ENCODE measurements at places on chromosomes 11 and 22.

DNA sequence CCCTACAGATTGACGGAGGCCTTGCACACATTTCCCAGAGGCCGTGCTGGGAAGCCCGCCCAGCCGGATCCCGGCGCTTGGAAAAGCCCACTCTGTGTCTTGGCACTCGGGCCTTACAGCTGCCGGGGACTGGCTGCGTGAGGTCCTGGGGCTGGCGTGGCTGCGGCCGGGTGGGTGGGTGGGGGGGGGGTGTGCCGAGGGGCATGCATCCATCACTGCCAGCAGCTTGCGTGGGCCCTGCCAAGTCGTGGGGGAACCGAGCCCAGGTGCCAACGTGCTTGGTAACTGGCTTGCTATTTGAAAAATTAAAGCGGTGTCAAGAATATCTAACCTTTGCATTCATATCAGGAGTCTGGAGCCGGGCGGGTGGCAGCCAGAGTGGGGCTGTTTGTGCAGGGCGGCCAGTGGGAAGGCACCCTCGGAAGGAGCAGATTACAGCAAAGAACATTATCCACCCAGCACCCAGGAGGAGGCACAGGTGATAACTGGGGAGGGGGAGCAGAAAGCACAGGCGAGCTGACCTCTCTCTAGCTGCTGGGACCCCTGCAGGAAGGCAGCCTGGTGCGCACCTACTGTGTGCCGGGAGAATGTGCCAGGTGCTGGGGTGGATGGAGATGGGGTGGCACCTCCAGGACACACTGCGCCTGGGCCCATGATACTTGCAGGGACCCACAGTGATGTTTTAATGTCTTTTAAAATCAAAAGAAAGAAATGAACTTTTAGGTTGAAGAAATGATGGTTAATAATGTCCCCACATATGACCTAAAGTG is 28.5 kb upstream of the SMIM38 start:
- no peak for DNase-seq

- DNase-seq, result no peak
Measured at GRCh38 chr11:126519764-126520734, 164.6 kb downstream of the ST3GAL4 start.

- no peak for DNase-seq
Measured at GRCh38 chr22:43423046-43423445, 11.2 kb downstream of the MPPED1 start.

GRCh38 chr11:120749395-120749794 is 237.8 kb downstream of the GRIK4 start:
- DNase-seq, result no peak

DNA sequence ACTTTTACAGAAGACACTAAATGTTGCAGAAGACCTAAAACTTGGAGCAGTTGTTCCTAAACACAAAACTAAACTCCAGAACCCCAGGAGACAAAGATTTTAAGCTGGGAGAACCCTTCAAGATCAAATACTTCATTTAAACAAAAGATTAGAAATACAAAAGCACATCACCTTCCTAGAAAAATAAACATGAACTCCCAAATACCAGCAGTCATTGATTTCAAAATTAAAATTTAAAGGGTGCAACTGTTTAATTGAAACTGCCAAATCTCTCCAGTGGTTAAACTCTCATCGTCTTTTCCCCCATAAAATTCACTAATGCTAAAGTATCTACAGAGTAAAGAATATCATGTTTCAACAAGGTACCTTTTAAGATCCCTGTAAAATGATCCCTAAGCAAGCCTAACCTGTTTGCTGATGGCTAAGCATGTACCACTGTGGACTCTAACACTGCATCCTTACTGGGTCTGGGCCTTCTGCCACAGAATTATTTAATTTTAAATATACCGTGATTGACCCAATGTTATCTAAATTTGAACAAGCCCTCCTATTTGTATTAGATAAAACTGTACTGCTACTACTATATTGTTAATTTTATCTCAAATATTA is 53.7 kb upstream of the CCDC34 start:
- no peak for DNase-seq

DNA sequence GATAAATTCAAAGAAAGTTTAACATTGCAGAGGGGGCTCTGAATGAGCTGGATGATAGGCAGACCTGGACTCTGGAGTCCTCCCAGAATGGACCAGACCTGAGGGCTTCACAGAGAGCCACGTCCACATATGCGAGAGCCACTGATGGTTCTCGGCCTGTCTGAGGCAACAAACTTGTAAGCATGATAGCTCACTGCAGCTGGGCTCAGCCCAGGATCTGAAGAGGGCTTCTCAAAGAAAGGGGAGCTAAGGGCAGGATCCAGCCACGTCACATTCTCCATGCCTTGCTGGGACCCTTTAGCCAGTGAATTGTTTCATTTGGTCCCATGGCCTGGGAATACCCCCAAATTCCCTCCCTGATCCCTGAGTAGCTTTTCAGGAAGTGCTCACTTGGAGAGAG is 98.9 kb downstream of the ATXN10 start:
- DNase-seq, result no peak

- no peak for DNase-seq
Measured at GRCh38 chr11:13664351-13664750, 4.1 kb upstream of the FAR1 start.

DNA sequence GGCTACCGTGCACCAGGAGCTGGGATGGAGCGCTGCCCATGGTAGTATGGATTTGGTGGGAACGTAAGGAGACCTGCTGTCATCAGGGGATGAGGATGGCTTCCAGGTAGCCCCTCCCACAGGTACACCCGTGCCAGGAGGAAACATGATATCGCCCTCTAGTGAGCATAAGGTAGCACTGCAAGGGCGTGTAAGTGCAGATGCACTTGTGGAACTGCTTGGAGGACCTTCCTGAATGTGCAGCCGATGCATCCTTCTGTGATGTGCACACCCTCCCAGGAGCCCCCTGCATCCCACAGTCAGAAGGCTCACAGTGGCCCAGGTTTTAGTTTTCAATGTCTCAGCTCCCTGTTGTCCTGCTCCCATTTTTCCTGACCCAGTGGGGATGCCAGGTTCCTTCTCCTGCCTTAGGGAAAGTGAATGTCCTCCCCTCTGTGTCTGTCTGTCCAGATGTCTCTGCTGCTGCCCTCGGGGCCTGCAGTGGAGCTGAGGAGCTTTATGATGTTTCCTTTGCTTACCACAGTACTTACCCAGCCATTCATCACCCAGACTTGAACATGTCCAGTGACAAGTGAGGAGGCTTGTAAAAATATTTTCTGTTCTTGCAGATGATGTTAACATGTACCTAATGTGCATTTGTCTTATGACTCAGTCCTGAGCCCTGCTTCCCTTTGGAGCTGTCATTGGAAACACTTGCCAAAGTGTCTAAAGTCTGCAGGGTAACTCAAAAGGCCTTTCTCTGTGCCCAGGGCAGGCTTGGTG is 49.2 kb downstream of the DBX1 start:
- DNase-seq, result no peak

GRCh38 chr11:63609971-63610580 is 4.2 kb downstream of the PLAAT3 start:
- DNase-seq, result no peak

GRCh38 chr11:34816698-34817213 is 99.4 kb downstream of the APIP start:
- no peak for DNase-seq

GRCh38 chr11:61897387-61898246 is 6.3 kb upstream of the FADS3 start:
- peak; percentile 79 for DNase-seq

DNA sequence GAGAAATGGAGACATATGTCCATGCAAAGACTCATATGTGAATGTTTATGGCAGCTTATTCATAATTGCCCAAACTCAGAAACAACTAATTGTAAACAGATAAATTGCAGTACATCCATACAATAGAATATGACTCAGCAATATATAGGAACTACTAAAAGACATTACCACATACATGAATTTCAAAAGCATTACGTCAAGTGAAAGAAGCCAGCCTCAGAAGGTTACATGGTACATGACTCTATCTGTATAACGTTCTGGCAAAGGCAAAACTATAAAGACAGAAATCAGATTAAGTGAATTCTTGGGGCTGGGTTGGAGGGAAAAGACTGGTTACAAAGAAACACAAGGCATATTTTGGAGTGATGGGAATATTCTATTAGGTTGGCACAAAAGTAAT is 7.2 kb downstream of the KCTD21 start:
- no peak for DNase-seq

- no peak for DNase-seq
Measured at GRCh38 chr11:132770829-132771530, 761.3 kb downstream of the OPCML start.

DNA sequence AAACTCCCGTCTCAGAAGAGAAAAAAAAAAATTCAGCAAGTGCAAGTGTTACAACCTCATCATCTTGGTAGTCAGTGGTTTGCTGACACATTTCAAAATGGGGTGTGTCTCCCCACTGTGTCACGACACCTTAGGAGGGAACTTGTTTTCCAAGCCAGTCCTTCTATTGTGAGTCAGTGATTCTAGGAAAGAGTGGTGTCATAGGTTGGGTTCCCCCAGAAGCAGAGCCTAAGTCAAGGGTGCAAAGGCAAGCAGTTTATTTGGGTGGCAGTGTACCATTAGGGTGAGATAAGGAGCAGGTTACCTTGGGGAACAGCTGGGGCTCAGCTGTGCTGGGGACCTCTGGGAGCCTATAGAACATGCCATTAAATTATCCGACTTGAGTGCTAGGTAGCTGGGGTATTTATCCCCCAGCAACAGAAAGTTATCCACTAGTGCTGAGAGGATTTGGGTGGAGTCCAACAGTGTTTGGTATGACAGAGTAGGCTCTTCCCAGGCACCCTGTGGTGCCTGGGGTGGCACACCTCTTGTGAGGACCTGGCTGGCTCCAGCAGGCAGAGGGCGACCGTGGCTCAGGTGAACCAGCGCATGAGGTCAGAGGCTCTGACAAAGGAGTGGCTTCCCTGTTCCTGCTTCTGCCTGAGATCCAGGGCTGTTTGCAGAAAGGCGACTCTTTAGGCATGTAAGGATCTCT is 41.7 kb downstream of the KIAA1671 start:
- DNase-seq, result no peak

DNA sequence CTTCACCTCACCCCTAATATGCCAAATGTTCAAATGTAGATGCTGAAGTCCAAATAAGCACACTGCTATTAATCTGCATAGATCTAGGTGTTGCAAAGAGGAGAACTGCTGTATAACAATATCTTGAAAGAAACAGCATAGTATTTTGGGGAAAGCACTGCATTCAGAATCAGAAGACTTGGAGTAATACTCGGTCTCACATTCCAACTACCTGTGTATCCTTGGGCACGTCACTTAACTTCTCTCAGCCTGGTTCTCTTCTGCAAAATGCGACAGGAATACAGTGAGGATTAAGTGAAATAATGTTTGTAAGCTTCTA is 332 bp upstream of the HMGXB4 start:
- no peak for DNase-seq

DNA sequence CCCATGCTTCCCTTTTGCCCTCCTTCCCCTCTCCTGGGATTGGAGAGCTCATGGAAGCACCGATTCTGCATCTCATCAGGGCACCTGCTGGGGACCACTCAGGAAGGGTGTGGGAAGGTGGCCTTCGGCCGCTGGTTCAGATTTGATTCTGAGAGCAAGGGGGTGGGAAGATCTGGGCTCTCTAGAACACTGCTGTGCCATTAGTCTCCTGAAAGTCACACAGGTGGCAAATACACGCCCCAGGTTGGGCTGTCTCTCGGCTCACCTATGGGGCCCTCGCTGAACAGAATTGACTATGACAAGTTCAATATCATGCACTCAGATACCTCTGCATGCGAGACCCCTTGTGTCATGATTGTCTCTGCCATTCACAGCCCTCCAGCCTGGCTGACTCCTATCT is 12.8 kb upstream of the APOBEC3A start:
- no peak for DNase-seq

DNA sequence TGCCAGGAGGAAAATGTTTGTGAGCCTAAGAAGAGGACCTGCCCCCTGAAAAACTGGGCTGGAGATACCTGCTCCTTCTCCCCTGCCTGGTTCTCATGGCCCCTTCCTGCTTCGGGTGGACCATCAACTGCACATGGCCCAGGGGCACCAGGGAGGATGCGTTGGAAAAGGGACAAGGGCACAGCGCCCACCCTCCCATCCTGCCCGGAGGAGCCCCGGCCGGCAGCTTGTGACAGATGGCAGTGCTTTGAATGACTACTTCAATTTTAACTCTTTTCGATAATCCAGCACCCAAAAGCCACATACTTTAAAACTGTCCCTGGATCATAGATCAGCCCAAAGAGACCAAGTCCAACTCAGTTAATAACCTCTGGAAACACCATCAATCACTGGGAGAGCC is 135.8 kb upstream of the NECTIN1 start:
- DNase-seq, result no peak

GRCh38 chr22:38750104-38750503 is 5.7 kb downstream of the SUN2 start:
- no peak for DNase-seq

DNA sequence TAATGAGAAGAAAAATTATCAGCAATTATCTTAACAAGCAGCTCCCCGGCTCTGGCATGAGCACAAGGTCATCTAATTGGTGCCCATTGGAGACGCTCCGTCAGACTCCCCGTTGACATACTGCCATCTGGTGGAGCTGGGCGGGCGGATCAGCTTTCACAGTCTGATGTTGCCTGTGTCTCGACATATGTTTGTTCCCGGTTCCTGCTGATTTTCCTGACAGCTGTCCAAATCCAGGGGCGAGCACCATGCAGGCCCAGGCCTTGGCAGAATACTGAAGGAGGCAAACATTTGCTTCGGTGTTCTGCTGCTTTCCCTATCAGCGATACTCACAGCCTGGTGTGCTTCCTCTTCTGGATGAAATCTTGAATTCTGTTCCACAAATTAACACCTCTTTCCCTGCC is 43.8 kb upstream of the BARX2 start:
- DNase-seq, result peak; percentile 82

DNA sequence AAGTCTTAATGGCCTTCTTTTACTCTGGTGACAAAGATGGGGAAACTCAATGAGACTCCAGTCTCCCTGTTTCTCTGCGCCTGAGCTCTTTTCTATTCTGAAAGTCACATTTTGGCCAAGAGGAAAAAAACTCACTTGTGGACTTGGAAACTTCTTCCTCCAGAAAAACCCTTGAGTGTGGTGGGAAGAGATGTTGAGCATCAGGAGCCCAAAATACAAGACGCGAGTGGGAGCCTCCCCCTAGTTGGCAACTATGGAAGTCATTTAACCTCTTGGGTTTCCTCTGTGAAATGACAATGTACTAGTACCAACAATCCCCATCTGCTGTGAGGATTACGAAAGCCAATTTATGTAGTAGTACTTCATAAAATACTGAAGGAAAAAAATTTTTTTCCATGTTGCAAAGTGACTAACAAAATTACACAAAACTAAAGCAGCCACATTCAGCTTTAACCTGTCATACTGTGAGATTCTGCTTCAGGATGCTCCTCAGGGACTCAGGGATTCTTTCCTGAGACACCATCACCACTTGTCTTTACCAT is 524 bp upstream of the SLC25A17 start:
- no peak for DNase-seq

All from ureter (tissue), 1 donor.